Activated naive CD8-positive, alpha-beta T cell treated with anti-CD3 and anti-CD28 coated beads, Interleukin-2, amount 10 ng/mL, durations not matched to agents 7 days and 5 days (primary cell): ENCODE measurements at places on chromosomes 11 and 22.
A peak's percentile ranks its signal among the peaks of the same experiment; 100 is the strongest.

GRCh38 chr22:47858773-47859306 lies 1096.4 kb downstream of the TBC1D22A start:
- no peak for DNase-seq

DNA sequence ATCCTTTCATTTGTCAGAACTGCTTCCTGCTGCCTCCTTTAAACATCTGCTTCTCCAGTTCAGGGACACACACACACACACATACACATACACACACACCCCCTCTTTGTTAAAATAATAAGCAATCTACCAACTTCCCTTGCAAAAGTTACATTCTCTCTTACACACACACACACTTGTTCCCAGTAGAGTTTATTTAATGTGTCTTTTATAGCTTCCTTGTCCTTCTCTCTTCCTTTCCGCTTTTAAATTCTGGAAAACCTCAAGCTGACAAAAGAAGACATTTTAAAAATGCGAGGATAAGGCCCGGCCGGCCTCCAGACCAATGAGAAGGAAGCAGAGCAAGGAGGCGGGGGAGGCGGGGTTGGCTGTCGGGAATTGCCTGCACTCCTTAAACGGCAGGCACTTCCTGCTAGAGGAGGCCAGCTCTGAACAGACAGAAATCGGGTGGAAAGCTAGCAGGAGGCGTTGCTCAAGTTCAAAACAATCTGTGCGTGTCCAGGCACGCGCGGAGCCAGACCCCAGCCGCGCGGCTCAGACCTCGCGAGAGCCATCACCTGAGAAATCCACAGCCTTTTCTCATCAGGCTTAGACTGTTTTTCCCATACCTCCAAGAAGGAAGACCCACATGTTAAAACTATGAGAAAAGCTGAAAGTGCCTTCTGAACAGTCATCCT lies 99.9 kb downstream of the MAML2 start:
- DNase-seq = peak; percentile 71

- no peak for DNase-seq
These were observed 144.9 kb downstream of the ARHGAP42 start for GRCh38 chr11:100831929-100832494.

DNA sequence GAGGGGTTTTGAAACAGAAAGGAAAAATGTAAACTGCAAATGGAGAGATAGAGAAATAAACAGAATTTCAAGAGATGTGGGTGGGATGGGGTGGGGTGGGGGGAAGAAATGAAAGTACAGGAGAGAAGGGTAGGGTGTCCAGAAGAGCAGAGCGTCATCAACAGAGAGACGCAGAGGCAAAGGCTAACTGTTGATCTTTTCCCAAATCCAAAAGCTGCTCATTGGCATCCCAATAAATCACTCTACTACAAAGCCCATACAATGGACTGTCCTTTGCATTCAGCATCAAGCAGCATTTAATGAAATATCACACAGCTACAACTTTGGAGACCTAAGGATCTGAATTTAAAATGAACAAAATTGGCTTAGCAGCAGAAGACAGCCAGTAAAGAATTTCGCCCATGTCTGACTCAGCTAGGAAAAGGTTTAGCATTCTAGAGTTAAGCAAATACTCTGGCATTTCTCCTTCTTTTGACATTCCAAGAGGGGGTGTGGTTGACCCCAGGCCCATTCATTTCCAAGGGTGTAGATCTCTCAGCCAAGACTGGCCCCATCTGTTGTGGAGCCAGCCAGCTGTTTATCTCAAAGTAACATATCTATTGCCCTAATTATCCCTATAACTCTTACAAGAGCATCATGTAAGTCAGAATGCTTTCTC lies 1.5 kb downstream of the RAB30 start:
- no peak for DNase-seq

GRCh38 chr11:109527496-109527895 lies 105.5 kb downstream of the C11orf87 start:
- no peak for DNase-seq

- no peak for DNase-seq
These were observed 80.9 kb downstream of the AASDHPPT start for GRCh38 chr11:106158406-106158805.

DNA sequence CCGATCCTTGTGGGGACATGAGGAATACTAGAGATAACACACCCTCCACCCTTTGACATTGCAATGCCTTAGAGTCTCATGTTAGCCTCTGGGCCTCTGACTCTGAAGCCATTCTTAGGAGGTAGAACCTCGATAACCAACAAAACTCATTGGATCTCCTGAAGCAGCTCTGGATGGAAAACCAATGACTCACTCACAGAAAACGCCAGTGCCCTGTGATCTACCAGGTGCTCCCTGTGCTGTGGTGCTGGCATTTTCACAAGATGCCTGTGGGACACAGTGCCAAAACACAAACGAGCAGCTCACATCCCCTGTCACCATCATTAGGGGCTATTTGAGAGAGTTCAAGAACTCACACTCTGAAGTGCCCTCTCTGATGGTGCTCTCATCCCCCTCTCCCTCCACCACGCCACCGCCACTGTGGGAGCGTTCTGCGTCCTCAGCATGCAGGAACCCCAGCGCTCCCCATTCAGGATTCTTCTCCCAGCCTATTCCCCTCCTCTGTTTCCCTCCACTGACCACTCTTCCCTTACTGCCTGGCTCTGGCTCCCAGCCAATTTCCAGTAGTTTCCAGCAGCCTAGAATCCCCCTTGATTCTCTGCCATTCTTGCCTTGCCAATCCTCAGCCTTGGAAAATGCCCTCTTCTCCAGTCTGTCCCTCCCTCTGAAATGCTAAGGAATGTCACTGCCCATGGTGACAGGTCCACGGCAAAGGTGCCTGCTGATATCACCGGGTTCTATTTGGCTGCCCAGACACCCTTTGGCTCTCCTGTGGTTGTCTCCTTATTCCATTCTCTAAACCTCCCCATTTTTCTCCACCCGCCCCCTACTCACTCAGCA lies 4.7 kb upstream of the POLD4 start:
- DNase-seq = no peak

DNA sequence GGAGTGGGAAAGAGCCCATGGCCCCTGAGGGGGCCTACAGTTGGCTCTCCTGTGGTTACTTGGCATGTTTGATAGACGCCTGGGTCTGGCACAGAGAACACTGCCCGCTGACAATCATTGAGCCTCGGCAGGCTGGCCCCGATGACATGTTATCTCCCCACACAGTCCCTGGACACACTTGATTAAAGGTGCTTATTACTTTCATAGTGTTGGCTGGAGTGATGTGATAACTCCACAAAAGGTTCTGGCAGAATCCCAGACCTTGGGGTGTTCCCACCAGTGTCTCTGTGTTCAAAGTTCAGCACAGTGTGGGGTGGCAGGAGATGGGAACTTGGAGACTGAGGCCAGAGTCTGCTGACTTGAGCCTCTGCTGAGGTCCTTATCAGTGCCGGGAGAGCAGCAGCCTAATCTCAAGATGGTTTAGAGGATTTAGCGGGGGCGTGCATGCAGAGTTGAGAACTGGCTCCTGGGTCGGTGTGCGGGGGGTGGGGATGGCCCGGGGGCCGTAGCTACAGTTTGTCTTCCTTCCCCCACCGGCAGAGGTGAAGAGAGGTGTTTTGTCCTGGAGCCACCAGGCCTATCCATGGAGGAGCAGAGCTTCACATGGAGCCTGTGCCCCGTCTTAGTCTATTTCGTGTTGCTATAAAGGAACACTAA lies 22.5 kb downstream of the PARVB start:
- DNase-seq = no peak

- DNase-seq = no peak
These were observed 22.3 kb downstream of the LAYN start for GRCh38 chr11:111562692-111563389.

GRCh38 chr11:18770479-18771125 lies 21.0 kb downstream of the PTPN5 start:
- DNase-seq = no peak

DNA sequence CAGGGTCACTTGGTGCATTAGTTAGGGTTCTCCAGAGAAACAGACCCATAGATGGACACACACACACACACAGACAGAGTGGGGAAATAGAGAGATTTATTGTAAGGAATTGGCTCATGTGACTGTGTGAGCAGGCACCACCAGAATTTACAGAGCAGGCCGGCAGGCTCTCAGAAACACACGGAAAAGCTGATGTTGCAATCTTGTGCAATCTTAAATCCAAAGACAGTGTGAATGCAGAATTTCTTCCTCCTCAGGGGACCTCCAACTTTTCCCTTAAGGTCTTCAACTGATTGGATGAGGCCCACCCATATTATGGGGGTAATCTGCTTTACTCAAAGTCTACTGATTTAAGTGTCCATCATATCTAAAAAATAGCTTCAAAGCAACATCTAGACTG lies 49.8 kb downstream of the APIP start:
- no peak for DNase-seq

DNA sequence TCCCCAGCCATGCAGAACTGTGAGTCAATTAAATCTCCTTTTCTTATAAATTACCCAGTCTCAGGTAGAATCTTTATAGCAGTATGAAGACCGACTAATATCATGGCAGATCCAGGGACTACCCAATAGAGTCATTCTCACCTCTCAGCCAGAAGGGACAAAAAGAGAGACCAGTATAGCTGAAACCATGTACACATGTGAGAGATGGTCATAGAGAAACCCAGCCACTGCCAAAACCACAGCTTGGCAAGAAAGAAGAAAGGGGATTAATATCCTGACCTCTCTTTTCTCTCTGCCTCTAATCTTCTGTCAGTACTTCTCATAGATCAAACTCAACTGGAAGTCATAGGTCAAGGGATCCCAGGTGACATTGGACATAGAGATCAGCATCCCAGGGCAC lies 109.8 kb downstream of the CCDC34 start:
- DNase-seq = no peak

- no peak for DNase-seq
These were observed 120.9 kb upstream of the ZC3H12C start for GRCh38 chr11:109972181-109972715.

DNA sequence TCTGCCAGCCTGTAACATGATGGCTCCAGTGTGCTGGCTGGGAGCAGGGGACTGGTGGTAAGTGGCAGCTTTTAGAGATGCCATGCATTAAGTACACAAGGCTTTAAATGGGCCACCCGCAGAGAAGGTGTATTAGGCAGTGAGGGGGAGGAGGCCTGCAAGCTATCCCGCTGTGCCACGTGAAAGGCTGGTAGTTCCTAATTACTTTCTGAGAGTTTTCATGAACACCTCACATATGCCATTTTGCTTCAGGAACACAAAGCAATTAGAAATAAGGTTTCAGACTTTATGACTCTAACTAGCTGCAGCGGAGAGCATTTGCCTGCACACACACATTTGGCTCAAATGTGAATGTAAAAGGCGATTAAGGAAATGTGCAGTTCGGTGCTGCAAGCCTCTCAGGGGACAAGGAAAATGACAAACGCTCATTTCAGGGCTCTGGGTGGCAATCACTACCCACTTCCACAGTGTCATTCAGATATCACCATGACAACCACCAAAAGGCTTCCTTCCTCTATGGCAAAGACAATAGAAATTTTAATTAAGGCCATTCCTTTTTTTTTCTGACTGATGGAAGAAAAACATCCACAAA lies 116.6 kb downstream of the PLEKHA7 start:
- no peak for DNase-seq

GRCh38 chr22:49238181-49239141 lies 589.2 kb downstream of the BRD1 start:
- DNase-seq = no peak

- DNase-seq = no peak
These were observed 242.1 kb downstream of the LUZP2 start for GRCh38 chr11:24738972-24739371.

- DNase-seq = no peak
These were observed 14.4 kb downstream of the MMP7 start for GRCh38 chr11:102516179-102516578.

GRCh38 chr11:133787379-133788141 lies 57.8 kb downstream of the SPATA19 start:
- no peak for DNase-seq

DNA sequence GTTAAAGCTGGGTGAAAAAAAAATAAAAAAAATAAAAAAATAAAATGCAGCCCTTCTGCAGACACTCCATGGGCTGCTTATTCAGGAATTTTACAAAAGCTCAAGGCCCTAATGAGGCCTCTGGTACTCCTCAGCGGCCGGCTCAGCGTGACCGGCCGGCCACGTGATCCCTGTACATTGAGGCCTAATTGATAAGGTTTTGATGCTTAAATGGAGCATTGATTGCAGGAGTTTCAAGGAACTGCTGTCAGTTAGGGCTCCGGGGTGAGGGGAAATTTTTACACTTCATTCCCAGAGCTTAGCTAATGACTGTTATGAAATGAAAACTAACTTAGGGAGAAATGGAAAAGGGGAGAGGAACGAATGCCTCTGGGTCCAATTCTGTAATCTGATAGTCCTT lies 368.8 kb upstream of the KIRREL3 start:
- no peak for DNase-seq

- DNase-seq = no peak
These were observed 166.7 kb downstream of the FAT3 start for GRCh38 chr11:92391364-92391763.
